Motor neuron (in vitro differentiated cells): ENCODE measurements at places on chromosomes 3 and 15.

GRCh38 chr3:192275741-192276355, 451.5 kb downstream of the FGF12 start:
- ATAC-seq: peak; percentile 8

DNA sequence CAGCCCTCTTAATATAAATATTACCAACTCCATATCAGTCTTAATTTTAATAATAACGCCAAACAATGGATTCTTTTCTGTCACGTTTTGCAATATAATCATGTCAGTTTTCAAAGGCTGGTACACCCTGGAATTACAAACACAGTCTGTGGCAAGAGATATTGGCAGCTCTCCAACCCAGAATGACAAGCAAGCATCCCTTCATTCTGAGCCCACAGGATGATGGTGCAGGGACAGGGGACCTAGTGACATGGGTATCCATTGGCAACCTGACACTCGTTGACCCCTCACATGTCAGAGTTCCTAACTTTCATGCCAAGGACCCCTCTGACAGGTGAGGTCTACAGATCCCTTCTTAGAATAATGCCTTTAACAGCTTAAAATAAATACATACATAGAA, 154.5 kb upstream of the TSC22D2 start:
- no peak for ATAC-seq

GRCh38 chr3:146972726-146973125, 367.6 kb upstream of the PLSCR5 start:
- ATAC-seq: no peak

- no peak for ATAC-seq
Observed at GRCh38 chr3:53085476-53085875, 39.6 kb upstream of the SFMBT1 start.
